Activated T-cell treated with anti-CD3 and anti-CD28 coated beads for 48 hours (primary cell): ENCODE measurements at places on chromosomes 7 and 10.

DNA sequence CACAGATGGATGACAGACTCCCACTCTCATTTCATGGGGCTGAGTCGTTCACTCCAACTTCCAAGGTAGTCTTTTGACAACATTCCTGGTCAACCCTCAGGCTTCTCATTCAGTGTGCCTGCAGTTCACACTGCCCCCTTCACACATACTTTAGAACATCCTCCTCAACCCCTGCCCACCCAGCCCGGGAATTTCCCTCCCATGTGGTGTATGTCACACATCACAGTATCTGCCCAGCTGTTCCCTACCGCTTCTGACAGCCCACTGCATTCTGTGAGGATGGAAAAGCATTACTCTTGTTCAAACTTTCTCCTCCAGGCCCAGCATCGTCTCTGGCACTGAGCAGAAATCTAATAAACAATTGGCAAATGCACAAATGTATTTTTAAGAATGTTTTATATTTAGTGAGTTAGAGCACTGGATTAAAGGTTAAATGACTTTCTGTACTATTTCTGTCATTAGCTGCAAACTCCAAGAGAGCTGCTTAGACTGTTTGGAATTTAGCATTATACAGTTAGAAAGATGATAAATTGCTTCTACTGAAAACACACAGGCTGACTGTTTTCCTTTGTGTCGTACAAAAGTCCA, 110.4 kb downstream of the SFMBT2 start:
- no peak for DNase-seq

- DNase-seq = no peak
These were observed 83.7 kb downstream of the PRLHR start for GRCh38 chr10:118511711-118512110.

DNA sequence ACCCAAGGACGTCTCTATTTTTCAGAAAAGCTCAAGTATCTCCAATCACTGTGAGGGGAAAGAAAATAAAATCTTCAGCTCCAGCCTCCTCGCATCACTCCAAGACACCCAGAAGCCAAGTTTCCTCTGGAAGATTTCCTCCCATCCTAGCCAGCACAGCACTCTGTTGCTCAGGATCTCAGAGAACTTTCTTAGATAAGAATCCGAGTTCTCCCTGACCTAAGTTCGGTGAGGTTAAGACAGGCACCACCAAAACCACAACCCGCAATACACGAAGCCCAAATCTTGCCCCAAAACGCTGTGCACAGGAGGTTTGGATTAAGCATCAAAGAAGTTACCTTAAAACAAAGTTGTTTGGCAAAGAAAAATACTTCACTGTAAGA, 4.2 kb downstream of the FAM53B start:
- DNase-seq = no peak

DNA sequence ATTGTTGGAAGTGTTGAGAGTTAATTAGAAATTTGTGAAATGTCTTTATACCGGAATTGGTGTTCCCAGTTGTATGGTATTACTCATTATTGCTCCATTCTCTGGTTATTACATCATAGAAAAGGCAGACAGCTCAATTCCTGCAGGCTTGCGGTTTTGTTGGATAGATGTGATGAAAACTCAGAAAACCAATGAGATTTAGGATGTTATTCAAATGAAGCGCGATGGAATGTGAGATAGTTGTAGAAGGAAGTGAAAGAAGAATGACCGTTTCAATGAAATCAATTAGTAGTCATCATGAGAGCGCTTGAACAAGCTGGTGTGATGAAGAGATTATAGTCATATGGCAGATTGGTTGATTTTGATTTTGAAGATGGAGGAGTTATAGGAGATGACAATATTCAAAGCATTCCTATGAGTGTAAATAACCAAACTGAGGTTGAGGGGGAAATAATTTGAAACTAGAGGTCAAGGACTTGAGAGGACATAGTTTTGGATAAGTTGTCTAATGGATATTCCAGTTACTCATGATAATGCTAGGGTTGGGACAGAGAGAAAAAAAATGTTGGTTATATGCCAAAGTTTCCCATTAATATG, 991.5 kb downstream of the NRG3 start:
- DNase-seq = no peak
